Activated CD4-positive, alpha-beta memory T cell treated with anti-CD3 and anti-CD28 coated beads, Interleukin-2, amount 10 ng/mL, durations not matched to agents 7 days and 5 days (primary cell): ENCODE measurements at places on chromosomes 3 and 15.

- DNase-seq, result no peak
- H3K4me3 ChIP-seq, result no peak overlapping the region
- H3K27me3 ChIP-seq, result peaks cover 10% of the 10 kb centered on the region
- H3K36me3 ChIP-seq, result no peaks in the 10 kb centered on the region
- no peak overlapping the region for H3K27ac ChIP-seq
- no peaks in the 10 kb centered on the region for H3K4me1 ChIP-seq
Measured at GRCh38 chr3:57706462-57706861, 13.6 kb upstream of the DENND6A start.

GRCh38 chr3:6921066-6921465 lies 60.2 kb downstream of the GRM7 start:
- H3K36me3 ChIP-seq, result no peaks in the 10 kb centered on the region
- no peaks in the 10 kb centered on the region for H3K4me1 ChIP-seq
- H3K4me3 ChIP-seq, result no peak overlapping the region
- no peaks in the 10 kb centered on the region for H3K27me3 ChIP-seq
- H3K27ac ChIP-seq, result no peak overlapping the region

- no peak overlapping the region for H3K27ac ChIP-seq
- peaks cover 3% of the 10 kb centered on the region for H3K27me3 ChIP-seq
- no peak overlapping the region for H3K4me3 ChIP-seq
- no peaks in the 10 kb centered on the region for H3K36me3 ChIP-seq
- H3K4me1 ChIP-seq, result peaks cover 8% of the 10 kb centered on the region
Measured at GRCh38 chr3:157111518-157111917, 48.4 kb downstream of the CCNL1 start.

GRCh38 chr3:66998113-66998903 lies at the start of gene KBTBD8:
TSS of gene KBTBD8 (plus strand) at chr3:66998307. CDS start at chr3:66998356, 49 bp downstream.
- peak within 1 kb of the TSS; percentile 88 for H3K27ac ChIP-seq
- peaks cover 20% of the 10 kb centered on the region for H3K27me3 ChIP-seq
- peak within 1 kb of the TSS; percentile 85 for H3K4me3 ChIP-seq
- H3K36me3 ChIP-seq, result peaks cover 23% of the 10 kb centered on the region

- no peaks in the 10 kb centered on the region for H3K36me3 ChIP-seq
- no peak overlapping the region for H3K27ac ChIP-seq
- H3K4me1 ChIP-seq, result no peaks in the 10 kb centered on the region
- H3K4me3 ChIP-seq, result no peak overlapping the region
- DNase-seq, result no peak
Measured at GRCh38 chr3:160885791-160886286, 129.8 kb downstream of the PPM1L start.

DNA sequence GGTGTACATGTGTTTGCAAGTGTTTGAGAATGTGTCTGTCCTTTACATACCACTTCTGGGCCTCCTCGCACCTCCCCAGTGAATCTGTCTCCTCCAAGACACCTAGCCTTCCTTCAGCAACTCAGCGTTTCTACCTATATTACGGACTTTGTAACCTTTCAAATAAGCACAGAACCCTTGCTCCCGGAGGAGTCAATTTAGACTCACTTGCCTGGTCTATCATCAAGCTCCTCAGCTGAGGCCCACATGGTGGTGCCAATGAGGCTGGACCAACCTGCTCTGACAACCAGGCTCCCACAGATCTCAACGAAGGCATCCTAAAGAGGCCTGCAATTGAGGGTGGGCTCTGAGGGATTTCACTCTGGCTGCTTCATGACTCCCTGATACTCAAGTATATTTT lies 32.8 kb upstream of the TIMP4 start:
- H3K27me3 ChIP-seq, result no peaks in the 10 kb centered on the region
- H3K36me3 ChIP-seq, result no peaks in the 10 kb centered on the region
- H3K4me1 ChIP-seq, result peaks cover 58% of the 10 kb centered on the region
- no peak overlapping the region for H3K27ac ChIP-seq

- no peak for DNase-seq
- peaks cover 28% of the 10 kb centered on the region for H3K27me3 ChIP-seq
- no peak overlapping the region for H3K27ac ChIP-seq
- no peaks in the 10 kb centered on the region for H3K4me1 ChIP-seq
- no peak overlapping the region for H3K4me3 ChIP-seq
Measured at GRCh38 chr15:84833447-84834228, 16.5 kb downstream of the ALPK3 start.

DNA sequence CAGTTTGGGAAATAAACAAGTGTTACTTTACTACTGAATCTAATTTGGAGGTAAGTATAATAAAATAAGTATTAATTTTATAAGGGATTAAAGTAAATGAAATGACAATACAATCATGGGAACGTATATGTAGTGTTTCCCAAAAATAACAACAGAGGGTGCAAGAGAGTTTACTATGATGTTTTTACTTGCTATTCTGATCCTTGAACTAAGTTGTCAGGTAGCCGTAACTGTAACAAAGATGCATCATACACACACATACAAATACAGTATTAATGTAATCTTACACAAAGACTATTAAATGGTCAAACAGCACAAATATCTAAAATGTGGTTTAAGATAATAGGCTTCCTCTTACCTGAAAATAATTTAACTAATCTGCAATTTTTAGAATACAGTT lies 311.4 kb downstream of the TBC1D5 start:
- H3K36me3 ChIP-seq, result no peaks in the 10 kb centered on the region
- H3K4me3 ChIP-seq, result no peak overlapping the region
- no peaks in the 10 kb centered on the region for H3K27me3 ChIP-seq
- no peak overlapping the region for H3K27ac ChIP-seq
- no peaks in the 10 kb centered on the region for H3K4me1 ChIP-seq

DNA sequence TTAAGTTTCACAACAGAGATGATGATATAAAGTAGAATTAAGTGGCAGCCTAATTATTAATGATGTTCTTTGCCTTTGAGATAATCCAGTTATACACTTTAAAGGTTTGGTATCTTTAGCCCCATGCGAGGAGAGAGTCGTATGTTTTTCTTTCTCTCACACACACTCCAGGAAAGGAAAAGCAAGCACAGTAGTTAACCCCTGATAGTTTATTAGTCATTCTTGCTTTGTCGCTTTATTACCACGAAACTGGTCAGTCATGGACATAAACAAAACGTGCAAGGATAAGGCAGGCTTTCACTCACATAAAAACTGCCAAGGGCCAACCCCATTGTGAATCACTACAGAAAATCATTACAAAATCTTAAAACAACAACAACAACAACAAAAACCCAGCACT lies 866.9 kb downstream of the FHIT start:
- no peaks in the 10 kb centered on the region for H3K4me1 ChIP-seq
- DNase-seq, result no peak
- H3K4me3 ChIP-seq, result no peak overlapping the region
- no peaks in the 10 kb centered on the region for H3K36me3 ChIP-seq

DNA sequence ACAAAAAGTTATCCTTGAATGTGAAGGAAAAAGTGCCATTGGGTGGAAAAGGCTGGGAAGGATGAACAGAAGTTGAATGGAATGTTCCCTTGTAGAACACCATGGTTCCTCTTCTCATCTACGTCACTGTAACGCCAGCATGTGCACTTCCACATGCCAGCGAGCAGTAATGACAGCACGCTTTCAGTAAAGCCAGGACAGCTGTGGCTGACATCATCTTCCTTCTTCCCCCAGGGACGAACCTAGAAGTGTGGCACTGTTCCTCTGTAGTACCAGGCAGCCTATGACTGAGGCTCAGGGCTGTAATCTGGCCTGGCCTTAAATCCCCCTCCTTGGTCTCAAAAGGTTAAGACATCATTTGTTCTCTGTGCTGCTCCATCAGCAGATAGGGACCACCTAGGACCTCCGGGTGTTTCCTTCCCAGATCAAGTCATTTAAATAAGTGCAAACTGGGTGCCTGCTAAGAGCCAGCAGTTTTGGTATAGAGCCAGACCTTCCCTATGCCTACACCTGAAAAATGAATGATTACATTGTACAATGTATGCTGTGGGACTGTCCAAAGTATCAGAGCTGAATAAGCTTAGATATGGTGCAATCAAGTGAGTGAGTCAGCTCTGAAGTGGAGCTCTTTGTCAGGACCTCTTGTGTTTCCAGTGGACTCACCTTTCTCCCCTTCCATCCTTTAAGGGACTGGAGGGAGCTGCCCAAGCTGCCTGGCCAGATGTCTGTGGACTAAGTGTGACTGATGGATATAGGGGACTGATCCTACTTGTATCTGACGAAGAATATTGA lies 5.6 kb upstream of the SRPRB start:
- peaks cover 15% of the 10 kb centered on the region for H3K27me3 ChIP-seq
- peaks cover under 1% of the 10 kb centered on the region for H3K4me1 ChIP-seq
- H3K4me3 ChIP-seq, result no peak overlapping the region
- DNase-seq, result no peak
